ENCODE measurements at places on chromosomes 6 and 20. TPM values are rescaled to one million over a fixed set of nuclear protein-coding genes. Genes with fewer than 3 reads are reported as not detected.

The DEFB132 gene
- not detected for total RNA-seq

The SLC32A1 gene
- not detected for total RNA-seq

- no peak overlapping the region for H3K4me3 ChIP-seq
- no peak for DNase-seq
These were observed 278.5 kb downstream of the BMP7 start for GRCh38 chr20:56987986-56988385.

The MUC22 gene
- not detected for total RNA-seq

- H3K36me3 ChIP-seq = no peaks in the 10 kb centered on the region
- H3K27ac ChIP-seq = peak overlapping the region; percentile 100
- no peaks in the 10 kb centered on the region for H3K27me3 ChIP-seq
- peak; percentile 87 for DNase-seq
- H3K4me1 ChIP-seq = peaks cover 91% of the 10 kb centered on the region
These were observed 7.9 kb upstream of the ARMC12 start for GRCh38 chr6:35728683-35729678.

The PREX1 gene
- 19.1 TPM for total RNA-seq

- H3K36me3 ChIP-seq = no peaks in the 10 kb centered on the region
- no peak for DNase-seq
- no peak overlapping the region for H3K4me3 ChIP-seq
- H3K27ac ChIP-seq = no peak overlapping the region
- no peaks in the 10 kb centered on the region for H3K4me1 ChIP-seq
These were observed 248.9 kb downstream of the TPBG start for GRCh38 chr6:82612475-82613039.

DNA sequence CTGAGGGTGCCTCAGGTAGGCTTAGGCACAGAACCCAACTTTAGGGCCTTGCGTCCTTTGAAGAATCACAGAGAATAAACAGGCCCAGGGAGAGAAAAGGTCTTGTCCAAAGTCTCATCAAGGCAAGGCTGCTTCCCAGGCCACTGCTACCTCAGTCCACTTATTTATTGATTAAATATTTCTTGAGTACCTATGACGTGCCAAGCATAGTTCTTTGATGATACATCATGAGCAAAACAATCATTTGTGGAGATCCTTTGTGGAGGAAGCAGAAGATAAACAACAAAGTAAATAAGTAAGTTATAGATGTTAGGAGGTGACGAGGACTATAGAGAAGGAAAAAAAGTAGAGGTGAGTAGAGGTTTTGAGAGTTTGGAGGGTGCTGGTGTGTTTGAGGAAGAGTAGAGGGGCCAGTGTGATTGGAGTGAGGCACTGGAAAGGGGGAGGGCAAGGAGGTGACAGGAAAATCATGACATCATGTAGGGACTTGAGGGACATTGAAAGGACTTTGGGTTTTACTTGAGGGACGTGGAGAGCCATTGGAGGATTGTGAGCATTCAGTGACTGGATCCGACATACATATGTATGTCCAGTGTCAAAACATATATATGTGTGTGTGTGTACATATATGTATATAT, 14.1 kb upstream of the CHMP4B start:
- peaks cover 25% of the 10 kb centered on the region for H3K4me1 ChIP-seq
- no peak for DNase-seq
- H3K27me3 ChIP-seq = no peaks in the 10 kb centered on the region
- H3K36me3 ChIP-seq = no peaks in the 10 kb centered on the region
- no peak overlapping the region for H3K4me3 ChIP-seq
- no peak overlapping the region for H3K27ac ChIP-seq

GRCh38 chr20:2169456-2170088, 67.9 kb downstream of the STK35 start:
- no peak for DNase-seq
- no peaks in the 10 kb centered on the region for H3K27me3 ChIP-seq
- H3K36me3 ChIP-seq = no peaks in the 10 kb centered on the region
- H3K4me1 ChIP-seq = peaks cover 3% of the 10 kb centered on the region
- no peak overlapping the region for H3K4me3 ChIP-seq
- no peak overlapping the region for H3K27ac ChIP-seq

The GRM1 gene
- total RNA-seq = not detected

The TLDC2 gene
- not detected for total RNA-seq

The CCDC170 gene
- 0.83 TPM for total RNA-seq

The FHL5 gene
- total RNA-seq = 10.5 TPM

DNA sequence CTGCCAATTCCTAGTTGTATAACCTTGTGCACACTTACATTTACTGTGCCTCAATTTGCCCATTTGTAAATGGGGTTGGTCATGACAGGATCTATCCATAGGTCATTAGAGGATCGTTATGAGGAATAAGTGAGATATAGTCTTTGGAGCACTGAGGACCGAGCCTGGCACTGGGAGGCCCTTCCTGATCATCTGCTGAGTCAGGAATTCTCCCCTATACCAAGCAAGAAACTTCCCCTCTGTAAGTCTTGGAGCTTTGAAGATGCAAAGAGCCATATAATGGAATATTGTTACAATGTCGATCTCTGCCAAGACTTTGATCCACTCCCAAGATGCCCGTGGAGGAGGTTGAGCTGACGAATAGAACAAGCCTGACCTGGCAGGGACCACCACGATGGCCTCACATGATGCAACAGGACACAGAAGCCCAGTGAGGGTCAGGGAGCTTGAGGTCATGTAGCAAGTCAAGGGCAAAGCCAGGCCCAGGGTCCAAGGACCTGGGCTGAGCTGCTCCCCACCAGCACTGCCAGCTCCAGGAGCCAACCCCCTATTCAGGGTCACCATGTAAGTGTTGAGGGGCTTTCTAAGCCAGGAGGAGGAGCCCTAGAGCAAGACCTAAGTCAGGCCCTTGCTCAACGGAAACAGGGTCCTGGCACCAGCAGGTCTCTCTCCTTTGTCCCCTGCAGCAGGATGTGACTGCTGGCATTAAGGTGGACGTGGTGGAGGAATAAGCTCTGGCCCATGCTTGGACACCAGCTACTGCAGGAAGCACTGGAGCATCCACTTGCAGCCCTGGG, 16.7 kb downstream of the PDRG1 start:
- H3K4me1 ChIP-seq = no peaks in the 10 kb centered on the region
- no peak for DNase-seq
- no peak overlapping the region for H3K4me3 ChIP-seq
- no peaks in the 10 kb centered on the region for H3K27me3 ChIP-seq
- no peaks in the 10 kb centered on the region for H3K36me3 ChIP-seq

- H3K4me3 ChIP-seq = no peak overlapping the region
- H3K27ac ChIP-seq = peak overlapping the region; percentile 64
- no peaks in the 10 kb centered on the region for H3K27me3 ChIP-seq
These were observed 78.1 kb downstream of the PRDM1 start for GRCh38 chr6:106163966-106164877.

The TNF gene
- not detected for total RNA-seq
